Stimulated activated naive CD4-positive, alpha-beta T cell treated with Interleukin-2 at 50 U/mL for 16 hours (primary cell): ENCODE measurements at places on chromosomes 16 and 17.

DNA sequence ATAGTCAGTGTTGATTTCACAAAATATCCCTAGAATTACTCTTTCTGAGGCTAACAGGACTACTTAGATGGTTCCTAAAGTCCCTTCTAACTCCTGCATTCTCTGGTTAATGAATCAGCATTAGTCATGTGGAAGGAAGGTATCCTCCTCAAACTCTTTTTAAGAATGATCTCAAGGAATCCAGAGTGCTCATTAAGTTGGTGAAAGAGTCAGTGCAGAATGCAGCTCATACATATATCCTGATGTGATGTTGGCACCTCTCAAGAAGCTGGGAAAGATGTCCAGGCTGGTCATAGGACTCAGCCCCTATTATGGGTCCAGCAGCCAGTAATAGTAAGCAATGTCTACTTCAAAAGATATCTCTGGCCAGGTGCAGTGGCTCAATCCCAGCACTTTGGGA lies 65.5 kb downstream of the PIGL start:
- DNase-seq: no peak

DNA sequence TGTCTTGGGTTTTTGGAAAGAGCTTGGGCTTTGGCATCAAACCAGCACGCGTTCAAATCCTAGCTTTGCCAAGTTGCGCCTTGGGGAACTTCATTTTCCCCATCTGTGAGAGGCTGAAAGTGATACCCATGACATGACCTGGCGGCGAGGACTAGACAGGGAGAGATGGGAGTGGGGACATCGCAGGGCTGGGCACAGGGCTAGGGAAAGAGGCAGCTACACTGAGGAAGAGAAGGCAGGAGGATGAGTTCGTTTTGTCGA lies 202.9 kb downstream of the IRF8 start:
- no peak for DNase-seq

- DNase-seq: no peak
These were observed 81.8 kb downstream of the IRX3 start for GRCh38 chr16:54204756-54205155.

DNA sequence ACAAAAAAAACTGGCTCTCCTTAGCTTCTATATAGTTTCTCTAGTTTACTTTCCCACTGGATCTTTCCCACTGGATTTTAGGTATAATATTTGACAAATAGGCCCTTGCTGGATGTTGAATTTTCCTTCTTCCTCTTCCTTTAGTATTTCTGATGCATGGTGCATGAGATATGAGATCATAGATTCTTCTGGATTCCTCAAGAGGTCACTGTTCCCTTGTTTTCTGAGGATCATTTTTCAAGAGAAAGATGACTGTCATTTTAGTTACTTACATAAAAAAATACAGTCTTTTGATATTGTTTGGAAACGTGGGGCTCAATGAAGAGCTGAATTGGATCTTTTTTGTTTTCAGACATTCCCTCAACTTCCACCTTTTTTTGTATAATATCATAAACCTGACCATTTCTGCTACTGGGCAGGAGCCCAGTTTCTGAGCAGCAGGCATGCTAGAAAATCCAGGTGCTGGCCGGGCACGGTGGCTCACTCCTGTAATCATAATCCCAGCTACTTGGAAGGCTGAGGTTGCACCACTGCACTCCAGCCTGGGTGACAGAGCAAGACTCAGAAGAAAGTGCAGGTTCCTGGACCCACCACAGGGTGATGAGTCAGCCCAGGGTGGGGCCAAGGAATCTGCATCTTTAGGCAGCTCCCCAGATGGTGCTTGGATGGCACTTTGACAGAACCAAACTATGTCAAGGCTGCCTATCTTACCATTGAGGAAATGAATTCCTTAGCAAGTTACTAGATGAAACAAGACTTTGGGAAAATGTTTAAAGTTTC lies 70.3 kb downstream of the SDR42E1 start:
- no peak for DNase-seq

DNA sequence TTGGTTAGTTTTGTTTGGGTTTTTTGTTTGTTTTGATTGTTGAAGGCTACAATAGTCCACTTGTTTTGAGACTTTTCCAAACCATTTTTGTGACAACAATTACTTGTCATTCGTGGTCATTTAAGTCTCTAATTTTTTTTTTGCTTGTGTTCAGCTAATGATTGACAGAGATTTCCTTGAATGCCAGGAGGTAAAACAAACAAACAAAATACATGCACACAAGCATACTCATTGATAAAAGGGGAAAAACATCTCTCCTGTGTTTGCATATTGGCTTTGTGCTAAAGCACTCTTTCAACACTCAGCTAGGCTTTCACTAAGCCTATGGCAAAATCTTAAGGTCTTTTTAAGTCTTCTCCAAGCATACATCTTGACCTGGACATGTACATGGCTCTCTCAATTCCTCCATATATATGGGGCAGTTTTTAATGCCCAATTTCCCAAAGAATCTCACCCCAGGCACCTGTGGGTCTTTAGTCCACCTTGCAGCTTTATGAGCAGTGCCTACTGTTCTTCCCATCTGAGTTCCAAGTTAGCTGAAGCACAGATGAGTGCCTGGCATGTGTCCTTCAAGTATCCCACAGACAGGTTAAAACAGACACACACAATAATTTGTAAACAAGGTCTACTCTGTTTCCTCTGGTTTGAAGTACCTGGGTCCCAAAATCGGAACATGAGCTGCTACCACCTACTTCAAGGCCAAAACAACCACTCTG lies 24.2 kb upstream of the HS3ST3B1 start:
- DNase-seq: no peak

- DNase-seq: no peak
These were observed at the start of gene HYDIN for GRCh38 chr16:71230122-71230845. HYDIN (minus strand) TSS chr16:71230722; CDS start chr16:71186895, 43,827 bp downstream.

- DNase-seq: no peak
These were observed 403 bp downstream of the TEPSIN start for GRCh38 chr17:81238490-81238814.

DNA sequence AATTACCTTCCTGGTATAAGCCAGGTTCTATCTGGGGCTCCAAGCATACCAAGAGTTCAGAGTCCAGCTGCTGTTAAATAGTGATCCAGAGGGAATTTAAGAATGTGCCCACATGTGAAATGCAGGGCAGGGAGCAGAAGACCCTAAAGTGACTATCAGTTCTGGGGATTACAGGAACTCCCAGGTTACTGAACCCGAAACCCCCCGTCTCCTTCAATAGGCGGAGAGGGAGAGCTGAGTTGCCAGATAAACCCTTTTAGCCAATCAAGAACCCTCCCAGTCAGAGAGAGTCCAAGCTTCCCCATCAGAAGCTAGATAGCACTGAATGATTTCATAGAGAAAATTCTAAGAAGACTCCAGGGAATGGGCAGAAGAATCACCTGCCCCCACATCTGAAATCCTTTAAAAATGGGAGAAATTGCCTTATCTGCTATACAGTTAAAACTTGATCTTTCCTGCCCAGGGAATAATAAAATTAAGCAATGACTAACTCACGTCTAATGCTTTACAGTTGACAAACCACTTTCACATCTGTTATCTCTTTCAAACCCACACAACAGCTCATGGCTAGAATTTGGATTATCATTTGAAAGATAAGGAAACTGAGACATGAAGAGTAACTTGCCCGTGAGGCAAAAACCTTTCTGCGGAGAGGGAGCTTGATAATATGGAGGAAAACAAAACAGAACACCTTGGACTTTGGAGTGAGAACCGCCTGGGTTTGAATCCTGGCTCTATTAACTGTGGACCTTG lies 10.2 kb downstream of the NOG start:
- DNase-seq: no peak

DNA sequence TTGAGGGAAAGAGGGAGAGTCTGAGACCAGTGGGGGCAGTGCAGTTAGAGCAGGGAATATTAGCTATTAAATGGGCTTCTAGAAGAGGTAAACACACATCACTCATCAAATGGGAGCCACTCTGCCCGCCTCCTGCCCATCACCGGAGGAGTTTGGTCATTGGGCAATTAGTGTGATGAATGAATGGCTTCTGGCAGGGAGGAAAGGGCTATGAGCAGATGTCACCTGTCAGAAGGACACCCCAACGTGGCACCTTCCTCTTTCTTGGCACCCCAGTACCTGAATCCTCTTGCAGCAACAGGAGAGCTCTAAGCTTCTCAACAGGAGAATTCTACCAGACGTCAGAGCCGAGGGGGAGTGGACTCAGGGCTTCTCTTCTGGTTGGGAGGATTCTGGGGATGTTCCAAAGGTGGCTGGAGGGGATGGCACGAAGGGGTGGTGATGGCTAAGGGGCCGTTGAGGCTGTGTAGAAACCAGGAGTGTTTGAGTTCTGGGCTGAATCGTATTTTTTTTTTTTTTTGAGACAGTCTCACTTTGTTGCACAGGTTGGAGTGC lies 11.0 kb downstream of the C1QTNF1 start:
- no peak for DNase-seq
